ENCODE measurements at places on chromosomes 7 and 10.

- no peak for DNase-seq
These were observed 7.5 kb downstream of the MTG1 start for GRCh38 chr10:133401500-133401899.

- DNase-seq, result no peak
These were observed 42.6 kb downstream of the ZNF273 start for GRCh38 chr7:64945503-64946175.

DNA sequence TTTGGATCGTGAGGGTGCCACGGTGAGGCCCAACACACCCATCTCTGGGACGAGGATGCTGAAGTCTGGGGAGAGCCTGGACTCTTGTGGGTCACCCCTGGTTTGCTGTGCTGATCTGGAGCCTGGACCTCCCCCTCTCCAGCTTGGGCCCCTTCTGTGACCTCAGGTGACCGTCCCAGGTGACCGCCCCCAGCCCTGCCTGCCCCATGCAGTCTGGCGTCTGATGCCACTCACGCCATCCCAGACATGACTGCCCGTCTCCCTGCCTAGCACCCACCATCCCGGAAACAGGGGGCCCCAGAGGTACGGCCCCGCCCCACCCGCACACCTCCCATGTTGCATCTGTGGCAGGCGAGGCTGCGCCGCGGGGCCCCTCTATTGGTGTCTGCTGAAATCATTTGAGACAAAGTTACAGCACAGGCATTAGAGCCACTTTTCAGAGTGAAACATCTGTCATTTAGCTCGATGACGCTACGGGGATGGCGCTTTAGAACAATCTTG lies 21.1 kb downstream of the UNCX start:
- DNase-seq, result no peak

DNA sequence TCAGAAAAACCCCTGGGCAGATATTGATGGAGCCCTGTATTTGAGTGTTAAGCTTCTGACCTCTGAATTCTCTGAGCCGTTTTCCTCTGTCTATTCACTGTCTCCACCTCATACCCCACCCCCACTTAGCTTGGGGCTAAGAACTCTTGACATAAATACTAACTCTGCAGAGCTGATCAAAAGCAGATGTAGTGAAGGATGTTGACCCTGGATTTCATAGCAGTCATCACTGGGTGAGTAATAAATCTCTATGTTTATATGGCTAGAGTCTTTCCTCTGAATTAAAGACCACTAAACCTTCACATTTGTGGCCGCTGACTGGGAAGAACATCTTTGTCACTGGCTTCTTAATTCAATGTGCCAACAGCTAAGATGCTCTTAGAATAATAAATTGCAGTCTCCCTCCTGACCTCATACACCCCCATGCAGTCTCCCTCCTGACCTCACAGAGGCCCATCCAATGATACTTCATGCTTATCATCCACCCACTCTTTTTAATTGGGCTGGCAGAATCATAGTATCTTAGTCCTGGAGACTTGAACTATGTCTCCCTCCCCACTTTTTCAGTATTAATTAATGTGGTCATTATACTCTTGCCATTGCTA lies 78.0 kb upstream of the MACROH2A2 start:
- no peak for DNase-seq

DNA sequence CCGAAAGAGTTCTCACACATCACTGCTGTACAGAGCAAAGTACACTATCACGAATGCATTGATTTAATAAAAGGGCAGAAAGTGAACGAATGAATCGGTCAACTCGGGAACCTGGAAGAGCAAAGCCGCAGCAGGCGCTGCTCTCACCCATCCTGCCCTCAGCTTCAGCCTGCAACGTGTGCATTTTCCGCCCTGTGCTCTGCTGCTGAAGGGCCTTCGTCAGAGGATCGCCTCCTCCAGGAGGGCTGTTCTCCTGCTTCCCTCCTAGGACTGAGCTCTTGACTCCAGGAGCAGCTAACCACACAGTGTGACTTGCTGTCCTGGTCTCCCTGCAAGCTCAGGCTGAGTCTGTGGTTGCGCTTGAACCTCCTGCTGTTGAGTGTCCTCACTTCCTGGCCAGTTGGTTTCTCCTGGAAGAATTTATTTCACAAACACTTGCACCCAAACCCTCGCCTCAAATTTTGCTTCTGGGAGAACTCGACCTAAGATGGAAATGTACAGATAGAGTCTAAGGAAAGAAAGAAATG lies 473.0 kb upstream of the KLF6 start:
- no peak for DNase-seq

DNA sequence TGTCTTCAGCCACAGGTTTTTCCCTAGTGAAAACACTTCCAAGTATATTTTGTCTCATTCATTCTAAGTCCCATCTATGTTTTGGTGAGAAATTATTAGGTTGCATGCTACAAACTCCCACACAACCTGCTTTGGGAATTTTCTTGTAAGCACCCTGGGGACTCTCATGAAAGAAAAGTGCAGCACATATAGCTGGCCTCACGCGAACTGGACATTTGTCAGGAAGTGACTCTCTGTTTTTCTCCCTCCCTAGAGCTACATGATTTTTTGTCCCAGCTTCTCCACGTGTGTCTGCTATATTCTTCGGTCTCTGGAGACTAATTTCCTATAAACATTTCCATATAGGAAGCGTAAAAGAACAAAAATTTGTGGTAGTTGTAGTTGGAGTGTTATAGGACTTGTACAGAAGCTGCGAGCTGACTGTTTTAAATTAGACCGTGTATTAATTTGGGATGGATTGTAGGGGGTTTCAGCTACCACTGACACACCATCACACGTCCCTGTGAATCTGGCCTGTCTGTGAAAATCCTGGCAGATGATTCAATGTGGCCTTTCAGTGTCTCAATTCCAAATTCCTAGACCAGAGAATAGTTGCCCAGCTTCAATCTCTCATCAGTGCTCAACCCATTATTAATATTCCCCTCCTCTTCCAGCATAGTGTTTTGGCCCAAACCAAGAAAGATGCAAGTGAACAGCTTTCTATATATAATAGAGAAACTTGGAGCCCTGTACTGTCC lies 40.2 kb downstream of the ARL4A start:
- no peak for DNase-seq

DNA sequence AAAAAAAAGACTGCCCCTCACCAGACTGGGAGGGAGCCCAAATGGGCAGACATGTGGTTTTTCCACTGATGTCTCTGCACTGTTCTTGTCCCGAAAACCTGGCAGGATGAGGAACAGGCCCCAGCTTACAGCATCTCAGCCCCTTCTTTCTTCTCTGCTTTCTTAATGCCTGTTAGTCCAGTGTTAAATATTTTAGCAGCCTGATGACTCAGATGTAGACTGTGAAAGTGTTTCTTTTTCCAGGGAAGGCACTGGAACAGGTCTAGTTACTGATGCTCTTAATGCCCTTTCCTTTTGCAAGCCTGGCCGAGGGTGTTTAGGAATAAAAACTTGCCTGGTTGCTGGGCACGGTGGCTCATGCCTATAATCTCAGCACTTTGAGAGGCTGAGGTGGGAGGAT lies 107.7 kb downstream of the TACC2 start:
- DNase-seq, result no peak
